Karpas-422 (cell line): ENCODE measurements at places on chromosomes 2 and 18. TPM values are rescaled to one million over a fixed set of nuclear protein-coding genes. Genes with fewer than 3 reads are reported as not detected.

The CROCC2 gene
- total RNA-seq, result not detected in 2 replicates

- peak; percentile 74 for DNase-seq
- no peaks in the 10 kb centered on the region for H3K27me3 ChIP-seq
- no peaks in the 10 kb centered on the region for H3K36me3 ChIP-seq
- H3K27ac ChIP-seq, result peak overlapping the region; percentile 46
- no peak overlapping the region; the same call in 1 of the 2 replicates for H3K4me3 ChIP-seq
- H3K4me1 ChIP-seq, result peaks cover 18% of the 10 kb centered on the region
Observed at GRCh38 chr2:124514236-124514635, 489.1 kb downstream of the CNTNAP5 start.

DNA sequence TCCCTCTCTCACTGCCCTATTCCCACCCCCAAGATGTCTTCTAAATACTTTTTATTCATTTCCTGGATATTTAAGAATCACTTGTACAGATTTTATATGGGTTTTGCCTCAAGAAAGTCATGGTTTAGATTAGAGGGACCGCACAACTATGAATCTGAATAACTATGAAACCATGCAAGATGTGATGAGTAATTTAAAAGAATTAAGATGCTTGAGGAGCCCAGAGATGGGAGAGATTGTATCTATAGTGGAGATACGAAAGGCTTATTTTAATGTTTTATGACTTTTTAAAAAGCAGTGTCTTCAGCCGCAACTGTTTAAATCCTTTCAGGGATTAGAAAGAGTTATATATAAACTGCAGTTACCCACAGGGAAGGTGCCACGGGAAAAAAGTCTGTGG is 324.1 kb downstream of the LPIN1 start:
- peaks cover 61% of the 10 kb centered on the region for H3K4me1 ChIP-seq
- no peaks in the 10 kb centered on the region for H3K36me3 ChIP-seq
- H3K4me3 ChIP-seq, result no peak overlapping the region
- peak overlapping the region; percentile 82 for H3K27ac ChIP-seq

- H3K27me3 ChIP-seq, result no peaks in the 10 kb centered on the region
- DNase-seq, result no peak
- peaks cover 36% of the 10 kb centered on the region; the same call in 1 of the 2 replicates for H3K36me3 ChIP-seq
- no peak overlapping the region for H3K4me3 ChIP-seq
- no peaks in the 10 kb centered on the region for H3K4me1 ChIP-seq
- no peak overlapping the region for H3K27ac ChIP-seq
Observed at GRCh38 chr18:26386441-26386840, 160.2 kb downstream of the TAF4B start.

- no peaks in the 10 kb centered on the region for H3K36me3 ChIP-seq
- H3K4me3 ChIP-seq, result no peak overlapping the region
- peak; percentile 70 for DNase-seq
- H3K27me3 ChIP-seq, result no peaks in the 10 kb centered on the region
Observed at GRCh38 chr2:204260162-204260877, 285.0 kb upstream of the PARD3B start.

The ASXL3 gene
- total RNA-seq, result not detected in 2 replicates

GRCh38 chr2:233892793-233893192 is 24.4 kb upstream of the TRPM8 start:
- no peaks in the 10 kb centered on the region for H3K36me3 ChIP-seq
- DNase-seq, result no peak
- no peak overlapping the region for H3K27ac ChIP-seq
- no peaks in the 10 kb centered on the region for H3K4me1 ChIP-seq
